ENCODE measurements at places on chromosomes 6 and 20.

- DNase-seq, result no peak
Observed at GRCh38 chr20:32167552-32167951, 40.0 kb downstream of the PLAGL2 start.

DNA sequence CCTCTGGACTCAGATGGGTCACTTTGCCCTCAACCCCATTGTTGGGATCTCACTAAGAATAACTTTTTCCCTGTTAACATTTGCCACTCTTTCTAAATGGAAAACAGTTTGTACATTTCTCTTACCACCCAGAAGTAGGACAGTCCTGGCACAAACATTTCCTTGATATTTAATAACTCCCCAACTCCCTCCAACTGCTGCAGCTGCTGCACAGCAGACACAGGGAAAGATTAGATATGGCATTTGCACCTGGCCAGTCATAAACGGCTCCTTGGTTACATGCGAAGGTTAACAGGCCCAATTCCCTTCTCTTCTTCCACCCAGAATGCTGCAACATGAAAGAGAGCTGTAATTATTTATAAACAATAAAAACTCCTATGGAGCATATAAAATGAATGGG, 55.9 kb upstream of the SOX4 start:
- no peak for DNase-seq

DNA sequence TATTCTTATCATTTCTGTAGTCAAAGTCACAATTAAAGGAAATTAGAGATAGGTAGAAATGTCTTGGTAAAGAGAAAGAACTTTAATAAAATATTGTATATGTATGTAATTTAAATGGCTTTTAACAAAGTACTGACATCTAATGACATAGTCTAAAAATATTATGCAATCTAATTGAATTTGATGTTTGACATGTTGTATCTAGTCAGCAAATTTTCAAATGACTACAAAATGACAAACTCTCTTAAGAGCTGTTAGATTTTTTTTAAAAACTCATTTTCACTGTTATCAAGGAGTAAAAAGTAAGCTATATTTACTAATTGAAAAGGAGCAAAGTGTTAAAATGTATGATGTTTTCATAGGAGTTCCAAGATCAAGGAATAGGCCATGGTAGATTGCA, 176.9 kb downstream of the MEI4 start:
- DNase-seq, result no peak

GRCh38 chr6:155004576-155005372, 9.7 kb downstream of the TIAM2 start:
- no peak for DNase-seq

GRCh38 chr6:167285077-167285770, 5.9 kb upstream of the UNC93A start:
- DNase-seq, result no peak

- no peak for DNase-seq
Observed at GRCh38 chr6:7809346-7809745, 83.4 kb downstream of the BMP6 start.

DNA sequence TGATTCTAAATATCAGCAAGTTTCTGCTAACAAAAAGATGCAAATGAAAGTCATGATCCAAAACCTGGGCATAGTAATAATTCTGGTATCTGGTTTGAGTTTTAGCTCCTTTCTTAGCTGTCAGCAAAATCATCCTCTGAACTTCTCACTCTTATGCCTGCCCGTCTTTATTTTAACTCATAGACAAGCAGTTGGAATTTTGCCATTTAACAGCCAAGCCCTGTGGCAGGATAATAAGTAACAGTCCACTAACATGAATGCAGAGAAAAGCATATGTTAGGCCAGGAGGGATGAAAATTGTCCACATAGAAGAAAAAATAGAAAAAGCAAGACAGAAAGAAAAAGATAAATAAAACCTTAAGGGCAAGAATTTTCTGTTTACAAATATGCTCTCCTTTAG, 170.0 kb upstream of the LAMA2 start:
- DNase-seq, result no peak

GRCh38 chr20:51306081-51306480, 236.4 kb downstream of the NFATC2 start:
- DNase-seq, result no peak

GRCh38 chr6:141301779-141302178, 830.9 kb upstream of the GJE1 start:
- DNase-seq, result no peak

- DNase-seq, result no peak
Observed at GRCh38 chr6:107272246-107272645, 156.9 kb upstream of the BEND3 start.

DNA sequence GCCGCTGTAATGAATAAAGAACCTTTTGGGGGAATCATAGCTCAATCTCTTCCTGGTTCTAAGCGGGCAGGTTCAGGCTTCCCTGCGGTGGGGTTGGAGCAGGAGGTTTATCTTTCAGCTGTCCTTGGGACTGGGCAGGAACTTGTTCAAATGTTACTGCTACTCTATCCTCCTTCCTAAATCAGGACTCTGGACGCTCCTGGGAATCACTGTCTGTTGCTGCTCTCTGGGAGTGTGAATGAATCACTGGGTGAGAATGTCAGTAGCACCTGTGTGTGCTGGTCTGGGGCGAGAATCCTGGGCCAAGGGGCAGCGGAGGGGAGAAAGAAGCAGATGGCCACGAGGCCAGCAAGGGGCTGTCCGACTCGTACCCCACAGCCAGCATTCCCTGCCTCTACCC, 65.4 kb upstream of the ZNFX1 start:
- DNase-seq, result peak; percentile 22

GRCh38 chr6:30013291-30013922, 47.7 kb upstream of the POLR1H start:
- peak; percentile 16 for DNase-seq

DNA sequence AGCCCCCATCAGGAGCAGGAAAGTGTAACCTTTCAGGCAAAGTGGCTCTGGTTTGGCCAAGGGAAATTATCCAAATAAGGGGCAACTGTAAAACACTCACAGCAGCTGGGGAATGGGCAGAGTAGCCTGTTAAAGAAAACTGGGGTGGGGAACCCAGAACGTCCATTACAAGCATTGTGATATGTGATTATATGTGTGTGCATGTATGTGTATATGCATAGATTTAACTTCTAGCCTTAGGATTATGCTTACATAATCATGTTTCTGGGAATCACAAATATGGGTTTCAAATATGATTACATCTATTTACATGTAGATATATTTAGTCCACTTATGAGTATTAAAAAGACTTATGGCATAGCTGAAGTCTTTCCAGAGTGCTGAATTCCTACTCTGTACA, 278.1 kb upstream of the JAG1 start:
- no peak for DNase-seq

DNA sequence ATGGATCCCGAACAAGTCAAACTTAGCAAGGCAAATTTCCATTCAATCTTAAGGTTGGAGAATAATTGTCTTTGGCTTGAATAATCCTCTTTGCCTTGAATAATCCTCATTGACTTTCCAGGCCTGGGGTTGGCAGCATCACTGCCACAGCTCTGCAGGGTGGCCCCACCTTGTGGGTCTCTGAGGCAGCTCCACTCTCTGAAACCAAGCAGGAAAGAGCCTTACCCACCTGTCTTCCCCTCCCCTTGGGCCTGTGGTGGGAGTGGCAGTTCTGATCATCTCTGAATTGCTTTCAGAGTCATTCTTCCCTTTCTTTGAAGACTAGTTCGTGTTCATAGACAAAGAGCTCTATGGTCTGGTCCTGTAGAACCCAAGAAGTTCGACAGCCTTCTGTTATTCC, 47.5 kb downstream of the KCNQ5 start:
- no peak for DNase-seq

DNA sequence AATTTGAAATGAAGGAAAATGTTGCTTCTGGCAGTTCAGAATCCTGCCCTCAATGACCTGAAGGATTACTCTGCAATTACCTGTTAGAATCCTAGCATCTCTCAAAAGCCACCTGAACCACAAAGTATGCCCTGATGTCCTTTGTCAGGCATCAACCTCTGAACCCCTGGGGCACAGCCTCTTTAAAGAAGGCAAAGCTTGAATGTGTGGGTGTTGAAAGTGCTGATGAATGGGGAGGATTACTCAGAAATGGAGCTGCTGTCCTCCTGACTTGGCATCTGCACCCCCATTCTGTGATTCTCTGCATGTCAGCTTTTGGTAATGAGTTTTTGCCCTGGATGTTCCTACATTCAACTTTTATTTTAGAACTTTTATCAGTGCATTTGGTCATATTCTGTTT, 179.2 kb downstream of the PKHD1 start:
- no peak for DNase-seq

DNA sequence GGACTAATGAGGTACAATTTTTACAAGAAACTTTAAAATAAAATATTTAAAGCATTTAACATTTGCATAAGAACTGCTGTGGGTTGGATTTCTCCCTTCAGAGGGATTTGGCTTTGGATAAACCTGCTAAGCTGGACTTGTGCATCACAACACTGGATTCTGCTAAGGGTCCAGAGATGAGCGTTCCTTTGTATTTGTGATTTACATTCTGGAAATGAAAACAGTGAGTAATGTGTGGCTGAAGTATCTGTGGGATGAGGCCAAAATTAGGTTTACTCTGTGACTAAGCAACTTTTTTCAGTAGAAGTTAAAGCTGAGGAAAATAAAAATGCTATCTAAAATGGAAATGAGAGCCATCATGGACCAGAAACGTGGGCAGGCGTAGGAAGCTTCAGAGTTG, 494.3 kb downstream of the EPM2A start:
- peak; percentile 61 for DNase-seq

DNA sequence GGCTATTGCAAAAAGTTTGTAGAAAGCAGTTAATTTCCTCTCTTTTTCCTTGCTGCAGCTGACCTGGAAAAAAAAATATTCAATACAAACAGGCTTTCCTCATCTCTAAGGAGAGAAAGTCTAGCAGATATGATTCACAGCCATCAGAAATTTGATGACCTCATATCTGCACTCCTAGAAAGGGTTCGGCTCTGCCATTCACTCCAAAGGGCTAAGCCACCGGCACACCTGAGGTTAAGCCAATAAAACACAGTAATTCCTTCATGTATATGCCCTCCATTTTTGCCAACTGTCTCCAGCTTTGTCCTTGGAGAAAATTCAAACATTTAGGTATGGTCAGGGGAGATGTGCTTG, 18.7 kb upstream of the LY86 start:
- no peak for DNase-seq

GRCh38 chr20:63316502-63316921, 23.5 kb downstream of the COL20A1 start:
- DNase-seq, result no peak

DNA sequence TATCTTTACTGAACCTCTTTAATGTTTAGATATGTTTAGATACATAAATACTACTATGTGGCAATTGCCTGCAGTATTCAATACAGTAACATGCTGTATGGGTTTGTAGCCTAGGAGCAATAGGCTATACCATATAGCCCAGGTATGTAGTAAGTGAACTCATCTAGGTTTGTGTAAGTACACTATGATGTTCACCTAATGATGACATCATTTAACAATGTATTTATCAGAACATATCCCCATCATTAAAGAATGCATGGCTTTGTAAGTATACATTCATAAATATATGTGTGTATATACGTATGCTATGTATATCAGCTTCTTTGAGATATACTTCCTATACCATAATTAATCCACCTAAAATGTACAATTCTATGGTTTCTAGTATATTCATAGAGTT, 631.2 kb upstream of the MAN1A1 start:
- DNase-seq, result no peak

GRCh38 chr20:43160941-43161340, 28.8 kb downstream of the PTPRT start:
- no peak for DNase-seq

DNA sequence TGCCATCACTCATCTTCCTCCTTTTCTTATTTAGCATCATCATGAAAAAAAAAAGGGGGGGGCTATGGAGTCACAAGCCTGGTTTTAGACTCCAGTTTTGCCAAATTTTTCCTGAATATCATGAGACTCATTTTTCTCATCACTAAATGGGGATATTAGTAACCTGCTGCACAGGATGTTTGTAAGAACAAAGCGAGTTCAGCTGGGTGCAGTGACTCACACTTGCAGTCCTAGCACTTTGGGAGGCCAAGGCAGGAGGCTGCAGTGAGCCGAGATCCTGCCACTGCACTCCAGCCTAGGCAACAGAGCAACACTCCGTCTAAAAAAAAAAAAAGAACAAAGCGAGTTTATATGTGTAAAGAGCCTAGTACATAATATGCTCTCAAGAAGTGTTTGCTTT, 82.8 kb downstream of the TFAP2A start:
- DNase-seq, result no peak

DNA sequence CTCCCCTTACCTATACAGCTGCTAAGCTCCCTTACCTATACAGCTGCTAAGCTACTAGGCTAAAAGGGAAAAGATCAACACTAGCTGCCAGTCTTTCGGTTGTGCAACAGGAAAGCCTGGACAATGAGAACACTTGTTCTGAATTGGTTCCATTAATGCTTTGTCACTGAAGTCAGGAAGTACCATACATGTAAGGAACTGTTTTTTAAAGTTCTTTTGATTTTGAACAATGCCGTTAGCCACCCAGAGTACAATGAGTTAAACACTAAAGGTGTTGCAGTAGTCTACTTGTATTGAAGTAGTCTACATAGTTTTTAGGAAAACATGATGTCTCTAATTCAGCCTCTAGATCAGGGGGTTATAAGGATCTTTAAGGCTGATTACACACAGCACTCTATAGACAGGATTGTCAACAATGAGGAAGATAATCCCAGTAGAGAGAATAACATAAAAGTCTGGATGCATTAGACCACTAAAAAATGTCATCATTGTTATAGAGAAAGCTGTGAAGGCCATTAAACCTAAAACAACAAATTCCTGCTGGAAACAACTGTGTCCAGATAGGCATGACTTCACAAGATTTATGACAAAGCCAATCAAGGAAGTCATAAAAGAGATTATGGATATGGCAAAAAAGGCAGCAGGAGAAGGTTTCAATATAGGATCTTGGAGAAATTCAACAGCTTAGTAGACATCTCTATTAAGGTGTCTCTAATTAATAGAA, 306.3 kb downstream of the PHF3 start:
- no peak for DNase-seq

GRCh38 chr6:79373246-79373645, 138.8 kb upstream of the HMGN3 start:
- DNase-seq, result no peak

- DNase-seq, result peak; percentile 73
Observed at GRCh38 chr6:129031051-129031599, 148.2 kb downstream of the LAMA2 start.

- no peak for DNase-seq
Observed at GRCh38 chr20:6515261-6515660, 252.2 kb upstream of the BMP2 start.

DNA sequence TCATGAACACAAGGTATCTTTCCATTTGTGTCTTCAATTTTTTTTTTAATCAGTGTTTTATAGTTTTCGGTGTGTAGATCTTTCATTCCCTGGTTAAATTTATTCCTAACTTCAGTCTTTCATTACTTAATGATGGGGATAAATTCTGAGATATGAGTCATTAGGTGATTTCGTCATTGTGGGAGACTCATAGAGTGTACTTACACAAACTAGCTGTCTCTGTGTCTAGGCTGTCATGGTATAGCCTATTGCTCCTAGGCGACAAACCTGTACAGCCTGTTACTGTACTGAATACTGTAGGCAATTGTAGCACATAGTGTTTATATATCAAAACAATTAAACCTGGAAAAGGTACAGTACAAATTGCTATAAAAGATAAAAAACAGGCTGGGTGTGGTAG, 42.1 kb downstream of the SMAP1 start:
- DNase-seq, result peak; percentile 65

Measured in EL (cell line).